Forelimb muscle (tissue), 1 donor: ENCODE measurements at places on chromosomes 1 and 21.

DNA sequence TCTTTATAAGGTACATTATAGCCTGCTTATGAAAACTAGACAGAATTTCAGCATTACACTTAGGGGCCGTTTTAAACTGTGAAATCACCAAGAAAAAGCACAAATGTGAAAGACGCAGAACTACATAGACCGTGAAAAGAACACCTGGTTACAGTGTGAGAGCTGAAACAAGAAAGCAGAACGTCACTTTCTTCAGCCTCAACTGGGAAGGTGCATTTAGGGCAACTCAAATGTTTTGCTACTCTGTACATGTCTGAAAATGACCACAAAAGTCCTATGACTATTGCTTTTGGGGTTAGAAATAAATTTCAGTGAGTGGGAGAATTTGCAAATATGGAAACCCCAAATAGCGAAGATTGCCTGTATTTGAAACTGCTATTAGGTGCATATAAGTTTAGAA, 268.7 kb downstream of the OLFM3 start:
- DNase-seq: no peak

- DNase-seq: peak; percentile 49
Measured at GRCh38 chr1:23249787-23250454, 32.6 kb upstream of the HTR1D start.

- no peak for DNase-seq
Measured at GRCh38 chr1:208909011-208909984, 665.1 kb upstream of the PLXNA2 start.

DNA sequence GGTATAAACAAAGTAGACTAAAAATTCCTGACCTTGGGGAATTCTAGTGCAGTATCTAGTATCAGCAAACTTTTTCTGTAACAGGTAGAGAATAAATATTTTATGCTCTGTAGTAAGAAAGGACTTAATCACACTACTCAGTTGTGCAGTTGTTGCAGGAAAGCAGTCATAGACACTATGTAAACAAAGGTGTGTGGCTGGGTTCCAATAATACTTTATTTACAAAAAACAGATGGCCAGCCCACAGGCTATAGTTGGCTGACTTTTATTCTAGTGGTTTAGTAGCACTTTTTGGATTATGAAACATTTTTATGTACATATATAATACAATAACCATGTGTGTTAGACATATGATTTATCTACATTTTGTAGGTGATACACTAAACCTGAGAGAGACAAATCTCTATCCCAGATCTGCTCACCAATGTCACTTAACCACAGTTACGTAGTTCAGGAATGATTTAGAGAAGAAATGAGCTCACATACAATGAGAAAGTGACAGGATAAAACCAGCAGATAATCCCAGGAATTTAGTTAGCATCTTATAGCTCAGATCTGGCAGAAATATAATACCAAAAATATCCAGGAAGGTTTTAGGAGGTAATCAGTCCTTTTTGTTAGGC, 56.1 kb downstream of the MIER1 start:
- no peak for DNase-seq
